ENCODE measurements at places on chromosomes 5 and 9.

GRCh38 chr9:95864852-95865580, 10.5 kb upstream of the ERCC6L2 start:
- no peak for DNase-seq

- no peak for DNase-seq
These were observed 45.8 kb downstream of the DYNC2I2 start for GRCh38 chr9:128610897-128611296.

DNA sequence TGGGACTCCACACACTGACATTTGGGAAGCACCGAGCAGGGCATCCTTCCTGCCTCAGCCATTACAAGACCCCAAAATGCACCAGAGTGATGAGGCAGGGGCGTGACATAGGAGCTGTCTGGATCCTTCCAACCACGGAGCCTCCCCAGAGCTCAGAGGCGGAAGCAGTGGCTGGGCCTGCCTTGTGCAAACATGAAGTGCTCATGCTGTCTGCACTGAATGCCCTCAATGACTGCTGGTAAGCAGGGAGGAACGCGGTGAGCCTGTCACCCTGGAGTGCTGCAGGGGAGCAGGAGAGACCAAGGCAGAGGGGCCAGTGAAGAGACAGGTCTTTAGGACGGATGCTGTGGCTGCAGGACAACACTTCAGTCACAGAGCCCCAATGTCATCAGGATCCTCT, 60.2 kb upstream of the HRH2 start:
- DNase-seq = no peak

DNA sequence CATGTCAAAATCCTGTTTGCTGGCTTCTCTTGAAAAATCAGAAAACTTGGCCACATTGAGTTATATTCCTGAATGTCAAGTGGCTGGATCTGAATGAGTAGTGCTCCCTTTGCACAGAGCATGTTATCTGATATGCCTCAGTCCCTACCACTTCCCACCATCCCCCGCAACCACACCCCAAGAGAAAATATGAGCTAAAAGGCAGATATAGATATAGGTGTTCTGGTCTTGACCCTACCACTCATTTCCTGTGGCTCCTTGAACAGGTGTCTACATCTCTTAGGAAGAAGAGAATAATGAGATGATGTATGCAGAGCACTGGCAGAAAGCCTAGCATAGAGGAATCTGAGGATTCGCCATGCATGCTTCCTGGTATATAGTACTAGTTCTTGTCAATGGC, 6.6 kb upstream of the CYSTM1 start:
- no peak for DNase-seq

DNA sequence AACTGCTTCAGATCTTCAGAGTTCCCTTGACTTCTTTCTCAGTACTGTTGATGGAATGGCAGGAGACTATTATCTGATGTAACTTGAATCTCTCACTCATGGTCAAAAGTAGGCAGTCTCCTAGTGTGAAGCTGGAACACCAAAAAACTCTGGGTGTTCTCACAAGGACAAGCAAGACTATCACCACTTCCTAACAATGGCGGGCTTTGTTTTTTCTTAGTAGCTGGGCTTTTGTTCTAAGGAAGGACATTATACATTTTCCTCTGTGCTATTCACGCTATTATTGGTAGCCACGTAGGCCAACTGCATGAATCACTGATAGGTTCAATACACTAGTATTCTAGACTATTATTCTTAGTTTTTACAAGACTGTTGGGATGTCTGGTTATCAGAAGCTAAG, 67.7 kb upstream of the ATG10 start:
- DNase-seq = no peak

DNA sequence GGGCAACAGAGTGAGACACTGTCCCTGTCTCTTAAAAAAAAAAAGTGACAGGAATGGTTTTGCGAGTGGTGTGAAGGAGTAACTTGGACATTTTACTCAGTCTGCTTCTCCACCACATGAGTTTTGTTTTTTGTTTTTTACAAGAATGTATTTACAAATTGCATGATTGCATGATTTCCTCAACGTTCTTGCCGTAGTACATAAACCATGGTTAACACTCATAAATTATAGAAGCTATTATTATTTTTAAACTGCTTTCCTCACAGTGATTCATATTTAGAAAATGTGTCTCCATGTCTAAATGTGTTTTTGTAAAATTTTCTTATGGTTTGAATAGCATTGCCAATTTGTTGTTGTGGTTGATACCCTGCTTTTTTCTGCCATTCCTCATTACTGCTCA, 220.0 kb downstream of the GOLPH3 start:
- no peak for DNase-seq

DNA sequence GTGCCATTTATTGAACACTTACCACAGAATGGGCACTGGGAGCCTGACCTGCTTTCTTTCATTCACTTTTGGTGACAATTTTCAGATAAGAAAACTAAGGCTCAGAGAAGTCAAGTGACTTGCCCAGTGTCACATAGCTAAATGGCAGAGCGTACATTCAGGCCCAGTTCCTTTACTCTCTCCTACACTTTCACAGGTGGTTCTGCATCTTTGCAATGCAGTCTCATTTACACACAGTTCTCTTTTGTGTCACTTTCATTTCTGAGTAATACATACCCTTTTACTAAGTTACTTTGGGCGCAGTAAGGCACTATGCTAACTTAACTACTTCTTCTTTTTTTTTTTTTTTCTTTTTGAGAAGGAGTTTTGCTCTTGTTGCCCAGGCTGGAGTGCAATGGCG, 8.3 kb downstream of the NFIL3 start:
- DNase-seq = no peak

DNA sequence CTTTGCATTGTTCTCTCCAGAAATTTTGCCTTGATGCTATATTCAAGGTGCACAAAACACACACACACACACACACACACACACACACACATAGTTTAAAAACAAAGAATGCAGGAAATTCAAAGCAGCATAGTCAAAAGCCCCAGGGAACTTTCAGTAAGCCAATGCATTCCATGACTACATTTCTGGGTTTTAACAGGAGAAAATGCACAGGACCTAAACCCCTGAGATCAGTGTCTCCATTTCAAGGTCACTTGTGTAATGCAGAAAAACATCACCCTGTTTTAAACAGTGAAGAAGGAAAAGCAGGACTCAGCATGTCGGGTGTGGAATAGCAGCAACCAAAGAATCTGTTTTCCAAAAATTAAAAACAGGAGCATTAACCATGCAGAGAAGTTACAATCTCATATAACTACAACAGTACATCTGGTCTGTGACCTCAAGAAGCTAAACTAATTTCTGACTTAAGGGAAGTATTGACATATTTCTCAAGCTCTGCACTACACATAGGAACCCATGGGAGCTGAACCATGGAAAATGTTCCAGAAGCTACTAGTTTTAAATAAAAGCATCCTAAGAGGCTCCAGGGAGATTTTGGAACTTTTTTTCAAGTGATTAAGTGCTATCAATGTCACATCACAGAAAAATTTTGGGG, 296.7 kb downstream of the HINT1 start:
- no peak for DNase-seq

- DNase-seq = no peak
These were observed 201.7 kb downstream of the SGCD start for GRCh38 chr5:156528673-156529072.

- no peak for DNase-seq
These were observed 86.5 kb downstream of the CEMIP2 start for GRCh38 chr9:71681708-71682272.

- no peak for DNase-seq
These were observed 980.8 kb upstream of the CTNND2 start for GRCh38 chr5:12885018-12885417.

GRCh38 chr5:21613971-21614488, 1239.1 kb downstream of the CDH12 start:
- DNase-seq = no peak

- no peak for DNase-seq
These were observed 18.2 kb downstream of the NR2F1 start for GRCh38 chr5:93601071-93601801.

DNA sequence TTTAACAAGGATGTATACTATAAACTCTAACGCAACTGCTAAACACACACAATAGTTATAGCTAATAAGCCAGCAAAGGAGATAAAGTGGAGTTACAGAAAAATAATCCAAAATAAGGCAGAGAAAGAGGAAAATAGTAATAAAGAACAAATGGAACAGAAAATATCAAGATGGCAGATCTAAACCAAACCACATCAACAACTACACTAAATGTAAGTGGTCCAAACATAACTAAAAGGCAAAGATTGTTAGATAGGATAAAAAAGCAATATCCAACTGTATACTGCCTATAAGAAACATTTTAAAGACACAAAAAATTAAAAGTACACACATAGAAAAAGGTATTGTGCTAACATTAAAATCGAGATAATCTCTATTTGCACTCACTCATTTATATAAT, 5.6 kb upstream of the COL23A1 start:
- no peak for DNase-seq

- DNase-seq = no peak
These were observed 545.5 kb downstream of the CCDC171 start for GRCh38 chr9:16098306-16098705.

GRCh38 chr9:125570246-125570645, 136.8 kb downstream of the MAPKAP1 start:
- no peak for DNase-seq

GRCh38 chr5:125813221-125813974, 609.8 kb upstream of the GRAMD2B start:
- DNase-seq = no peak

DNA sequence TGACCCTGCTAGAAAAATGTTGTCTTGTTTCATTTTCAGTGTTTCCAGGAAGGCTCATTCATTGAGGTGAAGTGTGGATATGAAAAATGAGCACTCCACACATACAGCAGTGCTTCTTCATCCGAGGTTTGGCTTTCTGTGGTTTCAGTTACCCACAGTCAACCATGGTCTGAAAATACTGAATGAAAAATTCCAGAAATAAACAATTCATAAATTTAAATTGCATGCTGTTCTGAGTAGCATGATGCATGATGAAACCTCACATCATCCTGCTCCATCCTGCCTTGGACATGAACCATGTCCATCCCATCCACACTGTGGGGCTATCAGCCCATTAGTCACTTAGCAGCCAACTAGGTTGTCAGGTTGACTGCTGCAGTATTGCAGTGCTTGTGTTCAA, 10.4 kb upstream of the SLC45A2 start:
- no peak for DNase-seq
